SK-MEL-5 (cell line): ENCODE measurements at places on chromosomes 1 and 21.

DNA sequence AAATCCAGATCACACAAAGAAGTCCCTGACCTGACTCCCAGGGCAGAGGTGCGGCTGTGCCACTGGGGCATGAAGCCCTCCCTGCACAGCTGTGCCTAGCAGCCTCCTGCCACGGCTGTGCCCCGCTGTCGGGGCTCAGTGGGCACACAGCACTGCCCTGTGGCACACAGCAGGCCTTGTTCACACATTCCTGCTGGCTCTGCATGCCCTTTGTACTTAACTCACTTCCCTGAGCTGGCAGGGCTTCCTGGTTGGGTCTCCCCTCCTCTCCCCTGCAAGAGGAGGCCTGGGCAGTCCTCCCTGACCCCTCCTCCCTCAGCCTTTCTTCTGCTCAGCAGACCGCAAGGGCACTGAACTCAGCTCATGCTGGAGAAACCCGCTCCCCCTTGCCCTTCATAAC, 14.8 kb downstream of the LHX4 start:
- DNase-seq = no peak

- DNase-seq = peak; percentile 26
Measured at GRCh38 chr1:6547301-6547700, 7.0 kb downstream of the NOL9 start.

- no peak for DNase-seq
Measured at GRCh38 chr1:205794011-205794730, 18.8 kb downstream of the SLC41A1 start.

DNA sequence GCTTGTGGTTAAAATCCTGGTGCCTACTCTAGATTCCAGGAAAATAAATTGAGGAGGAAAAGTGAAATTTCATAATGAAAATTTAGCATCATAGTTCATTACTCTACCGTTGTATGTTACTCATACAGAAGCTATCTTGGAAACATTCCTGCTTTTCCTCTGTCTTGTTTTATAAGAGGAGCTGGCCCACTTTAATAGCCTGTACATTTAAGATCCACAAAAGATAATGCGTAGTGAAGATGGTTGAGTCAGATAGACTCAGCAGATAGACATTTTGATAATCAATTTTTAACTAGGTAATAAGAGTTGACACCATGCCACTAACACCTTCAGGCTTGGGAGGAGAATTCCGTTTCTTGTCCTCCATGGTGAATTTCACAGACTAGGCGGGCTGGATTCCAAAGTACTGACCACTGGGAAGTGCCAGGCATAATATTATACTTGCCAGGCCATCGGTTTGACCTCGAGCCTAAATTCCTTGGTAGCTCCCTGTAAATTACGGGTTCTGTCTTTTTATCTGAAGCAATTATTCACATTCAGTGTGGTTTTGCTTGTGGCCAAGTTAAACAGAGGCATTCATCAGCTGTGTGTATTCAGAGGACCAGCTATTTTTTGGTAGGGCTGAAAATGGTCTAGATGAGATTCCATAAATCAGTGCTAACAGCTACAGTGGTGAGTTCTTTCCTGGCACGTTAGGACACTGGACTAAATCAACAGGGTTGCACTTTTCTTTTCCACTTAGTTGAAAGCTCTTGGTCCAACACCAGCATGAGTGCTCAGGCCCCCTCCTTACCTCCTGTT, 111.9 kb upstream of the KAZN start:
- no peak for DNase-seq

GRCh38 chr1:46211051-46211450, 7.9 kb downstream of the LURAP1 start:
- peak; percentile 61 for DNase-seq

DNA sequence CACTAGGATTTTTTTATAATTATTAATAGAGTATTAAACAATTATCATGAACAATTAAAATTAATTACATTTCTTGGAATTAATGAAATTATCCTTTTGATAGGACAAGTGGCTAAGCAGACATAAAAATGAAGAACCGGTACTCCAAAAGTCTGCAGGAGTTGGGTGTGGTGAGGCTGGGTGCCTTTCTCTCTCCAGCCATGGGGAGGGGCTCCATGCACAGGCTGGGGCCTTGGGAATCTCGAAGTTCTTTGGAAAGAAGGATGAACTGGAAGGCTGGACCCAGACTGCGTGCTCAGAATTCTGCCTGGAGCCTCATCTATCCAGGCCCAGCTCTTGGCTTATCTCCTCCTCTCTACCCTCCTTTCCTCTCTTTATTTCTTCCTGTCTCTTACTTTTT, 94.1 kb downstream of the ACTL8 start:
- DNase-seq = no peak

DNA sequence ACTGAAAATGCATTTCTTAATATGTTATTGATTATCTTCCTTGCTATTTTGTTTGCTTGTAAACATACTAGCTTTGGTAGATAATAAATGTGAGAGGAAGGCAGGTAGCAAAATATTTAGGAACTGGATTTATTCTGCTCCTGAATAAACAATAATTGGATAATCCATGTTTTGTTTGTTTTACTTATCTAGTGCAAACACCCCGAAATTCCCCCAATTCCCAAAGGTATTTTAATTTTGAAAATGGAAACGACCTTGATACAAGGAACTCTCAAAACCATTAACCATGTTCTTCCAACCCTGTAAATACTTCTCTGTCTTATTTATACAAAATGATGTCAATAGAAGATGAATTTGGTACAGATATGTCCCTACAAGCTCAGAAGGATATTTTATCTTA, 3.0 kb downstream of the USH2A start:
- DNase-seq = no peak
